Activated CD4-positive, alpha-beta T cell treated with anti-CD3 and anti-CD28 coated beads for 4 hours (primary cell): ENCODE measurements at places on chromosomes 6 and 20.

DNA sequence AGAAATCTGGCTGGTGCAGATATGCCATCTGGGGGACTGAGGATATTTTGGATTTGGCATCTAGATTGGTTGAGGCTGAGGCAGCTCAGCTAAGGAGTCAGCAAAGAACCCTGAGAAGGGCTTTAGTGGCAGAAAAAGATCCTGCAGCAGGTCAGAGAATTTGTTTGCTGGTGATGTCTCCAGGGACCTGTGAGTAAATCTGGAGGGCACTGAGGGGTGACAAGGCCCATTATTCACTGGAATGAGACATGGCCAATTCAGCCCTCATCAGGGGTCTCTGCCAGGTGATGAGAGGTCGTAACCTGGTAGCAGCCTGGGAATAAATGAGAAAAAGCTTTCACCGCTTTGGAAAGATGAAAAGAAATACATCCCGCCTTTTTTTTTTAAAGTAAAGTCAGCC, 118.3 kb upstream of the FBXL4 start:
- DNase-seq, result no peak

DNA sequence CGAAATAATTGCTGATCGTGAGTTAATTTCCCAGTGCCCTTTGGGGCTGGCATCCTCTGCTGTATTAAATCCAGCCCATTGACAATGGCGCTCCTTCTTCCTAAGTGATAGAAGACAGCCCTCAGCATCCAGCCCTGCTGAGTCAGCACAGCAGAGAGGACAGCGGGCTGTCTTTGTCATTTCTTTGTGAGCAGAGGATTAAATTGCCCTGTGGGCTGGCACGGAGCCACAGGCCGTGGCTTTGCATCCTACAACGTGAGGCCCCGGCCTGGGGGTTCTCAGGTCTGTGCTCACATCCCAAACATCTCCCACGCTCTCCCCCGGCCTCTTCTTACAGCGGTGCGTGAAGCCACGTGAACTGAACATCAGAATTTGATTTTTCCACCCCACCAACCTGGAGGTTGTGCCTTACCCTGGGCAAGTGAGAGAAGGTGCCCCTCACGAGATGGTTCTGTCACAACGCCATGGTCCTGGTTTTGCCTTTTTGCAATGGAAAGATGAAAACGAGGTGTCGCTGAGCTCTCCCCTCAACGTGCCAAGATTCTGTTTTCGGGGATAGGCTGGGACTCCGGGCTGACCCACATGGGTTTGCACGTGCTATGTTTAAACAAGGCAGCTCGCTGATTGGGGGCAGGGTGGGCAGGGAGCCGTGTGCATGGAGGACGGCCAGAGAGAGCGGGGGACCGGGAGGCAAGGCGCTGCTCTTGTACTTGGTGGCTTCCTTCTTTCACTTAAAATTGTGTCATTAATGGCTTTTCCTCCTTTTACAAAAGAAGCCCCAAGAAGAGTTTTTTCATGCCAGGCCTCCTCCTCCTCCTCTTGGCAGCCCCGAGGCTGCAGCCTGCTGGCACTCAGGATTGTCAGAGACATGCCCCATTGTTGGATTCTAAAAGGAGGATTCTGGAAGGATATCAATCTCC, 19.5 kb downstream of the CDH4 start:
- DNase-seq, result no peak

DNA sequence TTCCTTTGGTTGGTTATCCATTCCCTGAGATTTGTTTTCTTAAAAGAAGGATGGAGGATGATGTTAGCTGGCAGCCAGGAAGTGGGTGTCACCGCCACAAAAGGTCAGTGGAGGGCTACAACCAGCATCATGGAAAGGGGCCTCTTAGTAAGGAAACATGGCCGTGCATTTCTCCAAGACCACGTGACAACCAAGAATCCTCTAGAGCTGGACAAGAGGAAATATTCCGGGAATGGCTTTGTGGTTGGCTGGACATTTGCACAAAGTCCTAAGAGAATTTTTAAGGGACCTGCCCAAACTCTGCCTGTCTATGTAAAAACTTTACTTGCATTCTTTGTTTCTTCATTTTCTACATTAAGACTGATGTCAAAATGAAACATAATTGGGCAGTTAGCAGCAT, 399.9 kb upstream of the MARCKS start:
- DNase-seq, result no peak

GRCh38 chr20:63734111-63734945, 2.1 kb upstream of the LIME1 start:
- no peak for DNase-seq

DNA sequence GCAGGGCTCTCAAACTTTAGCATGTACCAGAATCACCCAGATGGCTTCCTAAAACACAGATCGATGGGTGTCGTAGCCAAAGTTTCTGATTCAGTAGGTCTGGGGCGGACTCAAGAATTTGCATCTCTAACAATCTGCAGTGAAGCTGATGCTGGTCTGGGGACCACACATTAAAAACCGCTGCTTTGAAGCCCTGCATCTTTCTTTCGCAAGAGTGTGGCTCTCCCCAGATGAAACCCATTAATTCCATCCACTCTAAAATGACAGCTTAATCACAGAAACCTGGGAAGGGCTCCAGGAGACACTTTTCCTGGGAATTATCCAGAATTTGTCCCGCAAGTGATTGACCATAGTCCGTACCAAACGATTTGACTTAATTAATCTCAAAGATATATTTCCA, 319.8 kb upstream of the PLCB4 start:
- DNase-seq, result no peak

GRCh38 chr6:130936933-130937332, 109.7 kb downstream of the SMLR1 start:
- no peak for DNase-seq

DNA sequence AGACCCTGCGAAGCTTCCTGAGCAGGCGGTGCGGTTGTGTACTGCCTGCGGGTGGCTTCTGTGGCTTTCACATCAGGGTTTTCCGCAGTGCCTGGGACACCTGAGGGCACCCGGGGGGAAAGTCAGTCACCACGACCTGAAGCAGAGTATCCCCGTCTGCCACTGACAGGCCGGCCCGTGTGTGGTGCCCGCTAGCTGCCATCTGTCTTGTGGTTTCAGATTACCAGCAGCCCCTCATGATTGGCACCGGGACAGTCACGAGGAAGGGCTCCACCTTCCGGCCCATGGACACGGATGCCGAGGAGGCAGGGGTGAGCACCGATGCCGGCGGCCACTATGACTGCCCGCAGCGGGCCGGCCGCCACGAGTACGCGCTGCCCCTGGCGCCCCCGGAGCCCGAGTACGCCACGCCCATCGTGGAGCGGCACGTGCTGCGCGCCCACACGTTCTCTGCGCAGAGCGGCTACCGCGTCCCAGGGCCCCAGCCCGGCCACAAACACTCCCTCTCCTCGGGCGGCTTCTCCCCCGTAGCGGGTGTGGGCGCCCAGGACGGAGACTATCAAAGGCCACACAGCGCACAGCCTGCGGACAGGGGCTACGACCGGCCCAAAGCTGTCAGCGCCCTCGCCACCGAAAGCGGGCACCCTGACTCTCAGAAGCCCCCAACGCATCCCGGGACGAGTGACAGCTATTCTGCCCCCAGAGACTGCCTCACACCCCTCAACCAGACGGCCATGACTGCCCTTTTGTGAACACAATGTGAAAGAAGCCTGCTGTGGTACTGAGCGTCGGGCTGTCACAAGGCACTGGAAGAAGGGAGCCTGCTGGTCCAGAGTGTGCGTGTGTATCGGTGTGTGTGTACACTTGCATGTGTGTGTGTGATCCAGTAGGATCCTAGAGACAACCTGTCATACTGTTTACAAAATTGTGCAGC, 54.4 kb downstream of the GOPC start:
- DNase-seq, result peak; percentile 33

DNA sequence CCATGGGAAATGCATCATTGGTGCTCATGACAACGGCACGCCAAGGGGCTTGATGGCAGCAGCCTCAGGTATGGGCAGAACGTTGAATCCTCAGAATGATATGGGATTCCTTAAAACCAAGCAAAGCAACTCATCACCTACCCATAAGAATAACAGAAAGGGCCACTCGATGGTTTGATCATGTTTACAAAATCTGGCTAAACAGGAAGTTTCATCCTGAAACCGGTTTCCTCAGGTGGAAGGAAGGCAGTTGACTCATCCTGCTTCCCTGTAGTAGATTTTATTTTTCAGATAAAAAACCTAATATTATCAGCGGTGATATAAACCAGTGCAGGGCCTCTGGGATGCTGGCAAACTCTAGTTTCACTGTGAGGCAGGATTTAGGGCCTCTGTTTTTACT, 136.9 kb upstream of the AGPAT4 start:
- DNase-seq, result no peak

DNA sequence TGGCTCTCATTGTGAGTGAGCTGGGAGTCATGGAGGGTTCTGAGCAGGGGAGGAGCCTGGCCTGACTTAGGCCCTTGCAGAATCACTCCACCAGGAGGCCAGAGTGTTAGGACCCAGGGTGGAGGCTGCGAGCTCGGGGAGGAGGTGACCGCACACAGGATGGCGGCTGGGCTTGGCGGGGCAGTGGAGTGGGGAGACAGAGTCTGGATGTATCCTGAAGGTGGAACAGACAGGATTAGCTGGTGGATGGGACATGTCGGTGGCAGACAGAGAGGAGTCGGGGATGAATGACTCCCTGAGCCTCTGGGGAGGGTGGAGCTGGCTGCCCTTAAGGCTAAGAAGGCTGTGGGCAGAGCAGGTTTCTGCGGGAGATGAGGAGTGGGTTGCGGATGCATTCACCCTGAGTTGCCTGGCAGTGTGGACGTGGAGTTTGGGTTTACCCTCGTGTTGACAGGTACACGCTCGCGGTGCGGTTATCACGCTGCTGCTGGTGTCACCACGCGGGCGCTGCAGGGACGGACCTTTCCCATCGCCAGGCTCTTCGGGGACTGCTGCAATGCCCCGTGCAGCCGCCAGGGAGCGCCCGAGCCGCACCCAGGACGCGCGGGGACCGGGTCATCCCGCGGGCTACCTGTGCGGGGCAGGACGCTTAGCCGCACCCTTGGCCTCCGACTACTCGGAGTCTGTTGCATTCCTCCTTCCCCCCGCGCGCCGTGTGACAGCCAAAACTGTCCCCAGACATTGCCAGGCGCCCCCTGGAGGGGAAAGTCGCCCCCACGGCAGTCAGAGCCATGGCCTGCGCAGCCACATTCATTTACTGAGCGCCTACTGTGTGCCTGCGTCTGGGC, 43.0 kb upstream of the PTGIS start:
- DNase-seq, result peak; percentile 67

GRCh38 chr6:31480574-31480973, 17.4 kb upstream of the MICB start:
- no peak for DNase-seq

DNA sequence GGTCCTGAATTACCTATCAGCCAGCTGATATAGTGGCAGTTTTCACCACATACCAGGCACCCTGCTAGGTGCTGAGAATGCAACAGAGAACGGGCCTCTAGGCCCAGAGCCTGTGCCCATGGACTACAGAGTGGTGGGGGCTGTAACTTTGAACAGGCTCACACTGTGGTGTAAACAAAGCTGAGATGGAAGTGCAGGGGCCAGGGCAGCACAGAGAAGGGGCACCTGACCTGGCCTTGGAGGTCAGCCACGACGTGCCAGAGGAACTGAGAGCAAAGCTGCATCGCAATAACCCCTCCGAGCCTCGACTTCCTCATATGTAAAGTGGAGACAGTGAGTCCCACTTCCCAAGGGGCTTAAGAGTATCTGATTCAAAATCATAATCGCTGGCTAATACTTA, 105.8 kb downstream of the MAFB start:
- no peak for DNase-seq

- no peak for DNase-seq
These were observed 187.1 kb downstream of the BMP7 start for GRCh38 chr20:57079031-57080005.

GRCh38 chr6:14524319-14524718, 406.7 kb downstream of the CD83 start:
- no peak for DNase-seq

- no peak for DNase-seq
These were observed 18.0 kb upstream of the PI3 start for GRCh38 chr20:45156713-45157112.

- DNase-seq, result no peak
These were observed 608.0 kb upstream of the EPHA7 start for GRCh38 chr6:94027374-94027773.

DNA sequence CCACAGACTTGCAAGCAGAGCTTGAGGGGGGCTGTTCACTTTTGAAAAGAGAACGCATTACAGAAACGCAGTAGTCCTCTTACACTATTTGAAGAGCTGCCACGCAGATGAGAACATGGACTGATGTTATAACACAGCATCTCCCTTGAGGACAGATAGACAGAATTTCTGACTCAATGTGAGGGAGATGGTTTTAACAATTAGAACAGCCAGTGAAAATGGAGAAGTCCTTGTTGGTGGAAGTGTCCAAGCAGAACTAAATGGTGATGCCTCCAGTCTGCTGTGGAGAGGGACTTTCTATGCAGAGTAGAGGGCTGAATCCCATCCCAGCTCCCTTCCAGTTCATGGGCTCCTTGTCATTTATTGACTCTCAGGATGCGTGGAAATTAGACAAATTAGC, 100.0 kb downstream of the RREB1 start:
- DNase-seq, result no peak

- no peak for DNase-seq
These were observed 23.5 kb upstream of the CCN6 start for GRCh38 chr6:112030206-112030960.

- DNase-seq, result no peak
These were observed 56.5 kb upstream of the PKIB start for GRCh38 chr6:122553697-122554096.

GRCh38 chr20:56933331-56933698, 304.2 kb downstream of the TFAP2C start:
- no peak for DNase-seq

DNA sequence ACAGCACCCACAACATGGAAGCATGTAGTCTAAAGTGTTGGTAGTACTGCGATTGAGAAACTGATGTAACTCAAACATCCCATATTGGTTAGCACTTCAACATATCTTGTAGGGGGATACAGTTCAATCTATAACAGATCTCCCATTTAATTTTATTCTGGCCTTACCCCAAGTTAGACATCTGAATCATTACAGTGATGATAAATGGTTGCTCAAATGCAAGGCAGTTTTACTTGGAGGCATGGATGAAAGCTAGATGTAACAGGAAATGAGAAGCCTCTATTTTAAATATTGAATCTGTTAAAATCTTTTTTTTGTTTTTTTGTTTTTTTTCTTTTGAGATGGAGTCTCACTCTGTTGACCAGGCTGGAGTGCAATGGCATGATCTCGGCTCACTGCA, 44.2 kb upstream of the FAM50B start:
- no peak for DNase-seq

DNA sequence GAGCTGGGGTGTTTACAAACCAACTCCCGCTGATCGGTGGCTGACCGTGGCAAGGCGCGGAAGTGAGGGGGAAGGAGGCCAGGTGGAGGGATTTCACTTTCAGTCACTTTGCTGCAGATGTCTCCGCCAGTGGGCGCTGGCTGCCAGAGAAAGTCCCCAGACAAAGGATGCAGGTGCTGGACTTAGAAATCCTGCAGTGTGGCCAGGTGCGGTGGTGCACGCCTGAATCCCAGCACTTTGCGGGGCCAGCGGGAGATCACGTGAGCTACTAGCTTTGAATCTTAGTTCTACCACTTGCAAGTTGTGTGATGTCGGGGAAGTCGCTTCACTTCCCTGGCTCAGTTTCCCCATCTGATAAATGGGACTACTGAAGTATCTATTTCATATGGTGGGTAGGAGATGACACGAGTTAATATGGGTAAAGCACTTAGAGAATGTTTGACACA, 180.4 kb downstream of the ZNF217 start:
- DNase-seq, result peak; percentile 37

- peak; percentile 11 for DNase-seq
These were observed 67.4 kb downstream of the ALDH8A1 start for GRCh38 chr6:134882426-134883038.
